Fibroblast of the aortic adventitia (primary cell): ENCODE measurements at places on chromosomes 1 and 21.

DNA sequence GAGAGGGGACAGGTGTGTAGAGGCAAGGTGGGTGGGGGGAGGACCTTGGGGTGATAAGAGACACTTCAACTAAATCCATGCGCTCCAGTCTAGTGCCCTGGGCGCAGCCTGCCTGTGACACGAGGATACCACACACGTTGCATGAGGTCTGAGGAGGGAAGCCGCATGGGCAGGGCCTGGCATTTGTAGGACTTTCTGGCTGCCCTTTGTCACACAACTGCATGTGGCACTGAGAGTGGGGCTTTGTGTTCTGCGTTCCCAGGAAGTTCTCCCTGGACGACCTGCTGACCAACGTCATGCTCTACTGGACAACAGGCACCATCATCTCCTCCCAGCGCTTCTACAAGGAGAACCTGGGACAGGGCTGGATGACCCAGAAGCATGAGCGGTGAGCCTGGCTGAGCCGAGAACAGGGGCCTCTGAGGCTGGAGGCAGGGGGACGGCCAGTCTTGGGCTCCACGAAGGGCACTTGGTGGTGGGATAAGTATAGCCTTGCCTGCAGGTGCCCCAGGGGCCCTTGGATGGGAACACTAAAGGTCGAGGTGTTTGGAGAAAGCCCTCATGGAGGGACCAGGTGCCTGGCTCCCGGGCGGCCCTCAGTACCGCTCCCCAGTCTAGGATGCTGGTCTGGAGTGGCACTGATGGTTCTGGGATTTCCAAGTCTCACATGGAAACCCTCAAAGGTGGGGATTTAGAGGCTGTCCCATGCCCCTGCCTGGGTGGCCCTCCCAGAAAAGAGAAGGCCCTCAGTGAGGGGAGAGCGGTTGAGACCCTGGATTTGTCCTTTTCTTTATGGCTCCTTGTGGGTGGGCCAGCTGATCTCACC is 34.5 kb downstream of the EPHX1 start:
- no peak for DNase-seq

GRCh38 chr21:34671462-34671861 is 2.7 kb downstream of the CLIC6 start:
- DNase-seq: no peak

- no peak for DNase-seq
Observed at GRCh38 chr1:41044187-41044586, 22.7 kb upstream of the SLFNL1 start.

GRCh38 chr1:180040034-180040433 is 85.4 kb downstream of the CEP350 start:
- DNase-seq: peak; percentile 65

DNA sequence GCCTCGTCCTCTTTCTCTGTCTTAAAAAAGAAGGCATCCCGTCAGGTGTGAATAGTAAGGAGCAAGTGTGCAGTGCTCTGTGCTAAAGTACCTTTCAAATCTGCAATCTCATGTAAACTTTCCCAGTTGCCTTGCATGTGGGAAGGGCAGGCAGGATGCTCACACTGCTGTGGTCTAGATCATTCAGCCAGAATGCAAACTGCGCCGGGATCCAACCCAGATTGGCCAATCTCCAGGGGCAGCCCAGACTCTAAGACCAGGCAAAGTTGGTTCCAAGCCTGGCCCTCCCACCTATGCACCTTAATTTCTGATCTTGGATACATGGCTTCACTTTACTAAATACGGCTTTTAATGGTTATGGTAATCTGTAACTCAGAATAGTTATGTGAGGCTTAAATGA is 3.2 kb upstream of the MAP1LC3C start:
- DNase-seq: peak; percentile 42

DNA sequence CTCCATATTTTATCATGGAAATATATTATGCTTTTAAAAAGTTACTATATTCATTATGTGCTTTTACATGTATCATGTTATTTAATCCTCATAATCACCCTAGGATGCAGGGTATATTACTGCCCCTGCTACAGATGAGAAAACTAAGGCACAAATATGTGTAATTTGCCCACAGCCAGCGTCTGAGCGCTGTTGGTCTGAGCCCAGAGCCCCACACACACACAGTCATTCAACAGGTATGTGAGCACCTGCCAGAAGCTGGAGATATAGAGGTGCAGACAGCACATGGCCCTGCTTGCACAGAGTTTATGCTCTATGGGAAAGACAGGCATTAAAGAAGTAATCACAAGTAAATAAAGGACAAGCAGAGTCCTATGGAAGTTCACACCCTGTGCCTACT is 49.8 kb upstream of the SEC16B start:
- DNase-seq: no peak

DNA sequence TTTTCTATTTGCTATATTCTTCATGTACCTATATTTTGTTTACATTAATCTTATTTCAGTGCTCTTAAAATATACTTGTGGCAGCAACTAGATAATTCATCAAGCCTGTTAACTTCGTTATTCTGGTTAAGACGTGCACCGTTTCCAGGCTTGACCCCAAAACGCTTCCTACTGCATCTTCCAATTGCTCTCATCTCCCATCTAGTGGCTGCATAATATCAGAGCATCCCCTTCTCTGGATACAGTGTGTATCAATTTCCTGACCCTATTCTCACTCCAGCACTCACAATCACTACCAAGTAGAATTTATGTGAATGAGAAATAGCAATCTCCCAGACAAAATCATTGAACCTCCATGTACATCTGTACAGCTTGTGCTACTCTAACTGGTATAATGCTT is 1280.3 kb upstream of the B3GALT2 start:
- DNase-seq: no peak

DNA sequence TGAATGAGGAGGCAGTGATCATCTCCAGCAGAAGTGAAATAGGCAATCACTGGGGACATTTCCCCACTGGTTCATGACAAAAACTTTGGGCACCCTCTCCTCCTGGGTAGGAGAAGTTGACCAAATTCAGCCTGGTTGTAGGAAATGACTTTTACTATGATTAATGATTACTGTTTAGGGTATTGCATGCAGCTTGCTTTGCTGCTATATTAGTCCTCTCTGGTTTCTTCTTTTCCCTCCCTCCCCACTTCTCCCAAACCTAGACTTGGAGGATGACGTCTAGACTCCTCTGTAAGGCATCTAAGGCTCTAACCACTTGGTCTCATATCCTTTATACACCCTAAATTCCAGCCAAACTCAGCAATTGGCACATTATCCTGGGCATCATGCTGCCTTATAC is 3.4 kb upstream of the RGS16 start:
- no peak for DNase-seq

GRCh38 chr21:26374817-26375216 is 198.3 kb downstream of the CYYR1 start:
- DNase-seq: no peak

GRCh38 chr1:41243079-41243385 is 926 bp upstream of the SCMH1 start:
- no peak for DNase-seq

- DNase-seq: no peak
Observed at GRCh38 chr1:89425056-89425455, 61.2 kb downstream of the GBP6 start.

DNA sequence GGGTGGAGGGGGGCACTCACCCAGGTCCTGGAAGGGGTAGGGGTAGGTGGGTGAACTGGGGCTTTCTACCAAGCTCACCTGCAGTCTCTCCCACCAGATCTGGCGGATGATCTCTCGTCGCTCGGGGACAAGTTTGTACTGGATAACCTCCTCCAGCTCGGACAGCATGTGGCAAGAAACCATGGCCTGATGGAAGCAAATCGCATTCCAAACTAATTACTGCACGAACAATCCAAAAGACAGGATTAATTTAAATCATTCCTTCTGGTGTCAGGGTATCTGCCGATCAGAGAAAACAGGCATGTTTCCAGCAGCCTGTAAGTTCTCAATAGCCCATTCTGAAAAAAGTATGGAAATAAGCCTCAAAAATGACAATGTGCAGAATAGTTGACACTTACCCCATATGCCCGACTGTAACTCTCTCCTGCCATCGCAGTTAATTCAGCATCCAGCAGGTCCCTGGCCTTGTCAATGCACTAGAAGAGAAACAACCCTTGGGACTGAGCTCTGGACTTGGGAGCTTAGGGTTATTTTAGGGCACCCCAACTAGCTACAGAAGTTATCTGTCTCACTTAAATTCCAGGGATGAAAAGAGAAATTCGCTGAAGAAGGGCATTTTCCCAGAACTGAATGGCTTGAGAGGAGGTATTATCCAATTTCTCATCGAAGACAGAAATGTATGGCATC is 44.4 kb upstream of the ANGPTL7 start:
- no peak for DNase-seq

DNA sequence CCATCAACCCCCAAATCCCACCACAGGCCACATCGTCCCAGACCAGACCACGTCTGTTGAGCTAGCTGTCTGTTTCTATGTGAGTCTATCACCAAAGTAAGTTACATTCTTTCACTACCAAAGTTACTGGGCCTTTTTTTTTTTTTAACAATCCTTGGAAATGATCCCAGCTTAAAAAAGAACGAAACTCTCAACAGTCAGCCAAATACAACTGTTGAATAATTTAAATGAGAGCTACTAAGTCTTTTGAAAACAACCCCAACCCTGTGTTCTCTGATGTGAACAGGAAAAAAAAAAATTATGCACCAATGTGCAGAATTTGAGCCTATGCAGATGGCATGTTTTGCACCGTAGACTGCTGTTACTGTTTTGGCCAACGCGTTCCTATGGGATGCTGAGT is 134.0 kb upstream of the ETS2 start:
- DNase-seq: peak; percentile 67

DNA sequence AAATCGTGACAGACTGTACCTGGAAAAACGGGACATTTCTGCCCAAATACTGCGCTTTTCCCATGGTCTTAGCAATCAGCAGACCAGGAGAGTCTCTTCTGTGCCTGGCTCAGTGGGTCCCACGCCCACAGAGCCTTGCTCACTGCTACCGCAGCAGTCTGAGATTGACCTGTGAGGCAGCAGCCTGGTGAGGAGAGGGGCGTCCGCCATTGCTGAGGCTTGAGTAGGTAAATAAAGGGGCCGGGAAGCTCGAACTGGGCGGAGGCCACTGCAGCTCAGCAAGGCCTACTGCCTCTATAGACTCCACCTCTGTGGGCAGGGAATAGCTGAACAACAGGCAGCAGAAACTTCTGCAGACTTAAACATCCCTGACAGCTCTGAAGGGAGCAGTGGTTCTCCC is 203.1 kb downstream of the DENND1B start:
- DNase-seq: no peak

- peak; percentile 66 for DNase-seq
Observed at GRCh38 chr1:172993640-172994039, 57.1 kb downstream of the TNFSF18 start.

DNA sequence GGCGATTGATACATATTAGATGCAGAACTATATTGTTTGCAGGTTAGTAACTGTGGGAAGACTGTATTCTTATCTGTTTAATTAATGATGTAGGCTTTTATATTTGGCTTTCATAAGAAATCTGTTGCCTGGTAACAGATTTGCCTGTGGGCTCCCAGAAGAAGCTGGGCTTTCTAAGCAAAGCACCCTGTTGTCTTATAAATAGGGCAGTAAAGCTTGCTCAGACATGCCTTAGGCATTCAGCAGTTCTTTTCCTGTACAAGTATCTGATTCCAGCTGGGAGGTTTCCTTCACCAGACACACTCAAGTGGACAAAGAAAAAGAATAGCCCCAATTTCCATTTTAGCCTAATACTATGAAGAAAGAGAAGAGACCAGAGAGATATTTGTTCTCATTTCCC is 524.0 kb downstream of the LRRIQ3 start:
- DNase-seq: no peak

DNA sequence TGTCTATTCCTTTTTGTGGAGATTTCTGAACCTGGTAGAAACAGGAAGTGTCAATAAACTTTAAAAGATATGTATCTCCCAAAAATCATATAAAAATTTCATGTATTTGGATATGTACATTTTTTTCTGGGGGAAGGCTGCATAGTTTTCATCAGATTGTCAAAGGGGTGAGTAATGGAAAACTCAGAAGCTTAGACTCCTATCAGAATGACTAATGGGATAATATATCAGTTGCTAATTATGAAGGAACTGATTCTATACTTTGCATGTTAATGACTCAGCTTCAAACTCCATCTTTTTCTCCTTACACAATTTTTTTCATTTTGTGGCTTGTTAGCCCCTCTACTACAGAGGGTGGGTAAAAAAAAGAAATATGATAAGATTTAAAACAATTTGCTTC is 55.9 kb downstream of the GON4L start:
- DNase-seq: peak; percentile 36

- DNase-seq: no peak
Observed at GRCh38 chr1:241895013-241895412, 47.0 kb downstream of the EXO1 start.
